ENCODE measurements at places on chromosomes 2 and 18.

DNA sequence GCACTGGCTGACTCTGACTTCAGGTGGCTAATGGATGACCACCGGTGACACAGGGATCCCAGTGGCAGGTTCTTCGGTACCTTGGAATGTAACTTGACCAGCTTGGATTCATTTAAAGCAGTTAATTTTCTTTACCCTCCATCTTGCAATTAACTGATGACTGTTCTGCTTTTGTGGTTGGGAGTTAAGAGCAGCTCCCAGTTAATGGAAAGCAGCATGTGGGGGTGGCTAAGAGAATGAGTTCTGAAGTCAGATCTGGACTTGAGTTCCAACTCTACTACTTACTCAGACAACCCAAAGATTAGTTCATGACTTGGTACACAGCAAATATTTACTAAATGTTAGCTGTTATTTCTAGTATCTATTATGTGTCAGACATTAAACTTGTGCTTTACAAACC is 58.5 kb downstream of the FAM228A start:
- no peak for DNase-seq

GRCh38 chr18:40897884-40898283 is 1057.2 kb upstream of the PIK3C3 start:
- DNase-seq, result no peak

- no peak for DNase-seq
Observed at GRCh38 chr2:85893428-85894258, 4.9 kb upstream of the ST3GAL5 start.

GRCh38 chr2:203719456-203720410 is 13.3 kb downstream of the CD28 start:
- DNase-seq, result no peak

DNA sequence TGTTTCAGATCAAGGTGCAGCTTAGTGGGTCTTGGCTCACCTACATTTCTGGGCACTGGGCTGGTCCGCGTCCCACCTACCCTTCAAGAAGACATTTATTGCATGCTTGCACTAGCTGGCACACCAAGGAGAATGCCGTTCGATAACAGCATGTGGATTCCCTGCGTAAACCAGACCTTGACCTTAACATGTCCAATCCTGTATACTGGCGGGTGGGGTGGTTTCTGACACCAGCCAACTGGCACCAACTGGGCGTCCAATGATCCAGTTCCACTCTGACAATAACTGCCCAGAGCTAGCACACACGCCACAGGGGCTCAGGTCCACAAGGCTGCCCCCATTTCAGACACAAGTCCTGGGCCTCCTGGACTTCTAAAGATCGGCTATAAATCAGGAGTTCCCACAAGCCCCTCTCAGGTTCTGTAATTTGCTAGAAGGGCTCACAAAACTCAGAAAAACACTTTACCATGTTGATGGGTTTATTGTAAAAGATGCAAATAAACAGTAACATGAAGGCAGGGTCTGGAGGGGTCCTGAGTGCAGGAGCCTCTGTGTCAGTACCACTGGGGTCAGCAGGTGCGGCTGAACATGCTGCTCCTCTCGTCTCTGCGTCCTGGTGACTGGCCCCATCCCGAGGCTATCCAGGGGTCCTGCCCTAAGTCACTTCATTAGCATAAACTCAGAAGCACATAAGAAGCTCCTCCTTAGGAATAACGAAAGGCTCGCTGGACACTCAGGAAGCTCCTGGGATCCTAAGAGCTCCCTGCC is 161.8 kb downstream of the HDAC4 start:
- DNase-seq, result no peak

Measured in activated T-helper 9 cell treated with anti-CD3 and anti-CD28 coated beads, Interleukin-2, amount 50 U/mL, for 16 hours (primary cell).